NB4 (cell line): ENCODE measurements at places on chromosomes 1 and 21.

DNA sequence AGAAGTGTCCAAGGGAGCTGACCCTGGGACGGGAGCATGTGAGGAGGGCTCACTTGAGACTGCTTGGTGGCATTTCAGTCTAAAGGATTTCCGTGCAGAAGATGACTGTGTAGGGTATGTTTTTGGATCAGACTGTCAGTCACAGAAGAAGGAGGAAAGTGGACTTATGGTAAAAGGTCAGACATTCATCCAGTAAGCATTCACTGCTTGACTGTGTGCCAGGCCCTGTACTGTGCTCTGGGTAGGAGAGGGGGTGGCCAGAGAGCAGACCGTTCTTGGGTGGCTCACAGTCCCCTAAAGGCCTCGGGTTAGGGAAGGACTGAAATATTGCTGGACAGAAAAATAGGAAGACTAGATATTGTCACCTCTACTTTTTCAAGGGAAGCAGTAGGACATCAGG, 2.1 kb upstream of the SERINC2 start:
- no peak for DNase-seq

DNA sequence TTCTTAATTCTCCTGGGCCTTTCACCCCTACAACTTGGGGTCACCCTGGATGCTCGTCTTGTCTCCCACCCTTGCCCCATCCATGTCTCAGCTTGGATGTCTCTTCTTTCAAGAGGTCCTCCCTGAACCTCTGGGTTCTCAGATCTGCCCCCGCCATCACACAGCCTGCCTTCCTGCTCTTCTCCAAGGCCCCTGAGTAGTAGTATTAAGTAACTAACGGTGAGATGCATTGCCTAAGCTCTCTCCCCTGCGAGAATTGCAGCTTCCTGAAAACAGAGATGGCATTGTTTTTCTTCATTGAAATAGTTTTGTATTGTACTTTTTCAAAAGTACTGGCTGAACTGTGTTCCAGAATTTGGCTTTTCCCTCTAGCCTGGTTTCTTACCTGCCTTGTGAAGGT, 16.0 kb downstream of the MIIP start:
- peak; percentile 80 for DNase-seq

DNA sequence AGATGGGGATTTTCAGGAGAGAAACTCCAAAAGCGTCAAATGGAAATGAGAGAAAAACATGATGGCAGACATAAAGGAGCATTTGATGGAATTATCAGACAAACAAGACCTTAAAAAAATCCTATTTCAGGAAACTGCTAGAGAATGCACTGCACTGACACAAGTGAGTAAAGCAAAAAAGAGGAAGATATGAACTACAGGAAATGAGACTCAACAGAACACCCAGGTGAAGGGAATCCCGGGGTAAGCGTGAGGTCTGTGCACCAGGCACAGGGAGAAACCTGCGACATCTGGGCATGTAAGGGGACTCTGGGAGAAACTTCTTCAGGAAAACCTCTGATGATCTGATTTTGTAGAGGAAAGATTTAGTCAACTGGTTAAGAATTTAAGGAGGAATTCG, 2.8 kb downstream of the TARBP1 start:
- DNase-seq: peak; percentile 58

- no peak for DNase-seq
These were observed 306.0 kb upstream of the KAZN start for GRCh38 chr1:14292520-14292919.

- DNase-seq: peak; percentile 72
These were observed 4.5 kb downstream of the AIM2 start for GRCh38 chr1:159071970-159072582.

GRCh38 chr1:43493661-43494450, 36.8 kb upstream of the PTPRF start:
- DNase-seq: no peak

DNA sequence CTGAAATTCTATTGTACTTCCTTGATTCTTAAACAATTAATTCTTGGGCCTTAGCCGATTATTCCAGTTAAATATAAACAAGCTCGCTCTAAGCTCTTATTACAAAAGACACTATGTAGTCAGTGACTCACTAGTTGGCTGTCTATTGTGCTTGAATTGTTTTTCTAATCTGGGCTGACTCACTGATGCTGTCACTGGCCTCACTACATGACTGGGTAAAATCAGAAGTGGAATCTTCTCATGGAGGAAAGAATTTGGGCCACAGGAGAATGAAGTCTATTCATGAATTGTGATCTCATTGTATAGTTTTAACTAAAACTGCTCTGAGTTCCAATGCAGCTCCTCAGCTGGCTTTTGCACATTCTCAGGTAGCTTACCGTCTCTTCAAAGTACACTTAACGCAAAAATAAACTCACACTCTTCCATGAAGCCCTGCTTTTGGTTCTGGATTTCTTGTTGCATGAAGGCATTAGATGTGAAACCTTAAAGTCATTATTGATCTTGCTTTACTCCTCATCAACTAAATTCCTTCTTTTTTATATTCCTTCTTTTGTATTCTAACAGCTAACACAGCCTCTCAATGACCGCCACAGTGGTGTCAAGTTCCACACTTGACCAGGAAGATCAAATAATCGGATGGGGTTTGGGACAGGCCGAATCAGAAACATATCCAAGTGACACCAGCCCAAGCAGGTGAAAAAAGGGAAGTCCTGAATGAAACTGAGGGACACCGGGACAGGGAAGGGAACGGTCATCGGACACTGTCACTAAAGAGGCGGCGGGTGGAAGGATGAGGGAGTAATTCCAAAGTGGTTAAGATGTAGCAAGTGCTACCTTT, 80.9 kb upstream of the LBR start:
- DNase-seq: peak; percentile 38

DNA sequence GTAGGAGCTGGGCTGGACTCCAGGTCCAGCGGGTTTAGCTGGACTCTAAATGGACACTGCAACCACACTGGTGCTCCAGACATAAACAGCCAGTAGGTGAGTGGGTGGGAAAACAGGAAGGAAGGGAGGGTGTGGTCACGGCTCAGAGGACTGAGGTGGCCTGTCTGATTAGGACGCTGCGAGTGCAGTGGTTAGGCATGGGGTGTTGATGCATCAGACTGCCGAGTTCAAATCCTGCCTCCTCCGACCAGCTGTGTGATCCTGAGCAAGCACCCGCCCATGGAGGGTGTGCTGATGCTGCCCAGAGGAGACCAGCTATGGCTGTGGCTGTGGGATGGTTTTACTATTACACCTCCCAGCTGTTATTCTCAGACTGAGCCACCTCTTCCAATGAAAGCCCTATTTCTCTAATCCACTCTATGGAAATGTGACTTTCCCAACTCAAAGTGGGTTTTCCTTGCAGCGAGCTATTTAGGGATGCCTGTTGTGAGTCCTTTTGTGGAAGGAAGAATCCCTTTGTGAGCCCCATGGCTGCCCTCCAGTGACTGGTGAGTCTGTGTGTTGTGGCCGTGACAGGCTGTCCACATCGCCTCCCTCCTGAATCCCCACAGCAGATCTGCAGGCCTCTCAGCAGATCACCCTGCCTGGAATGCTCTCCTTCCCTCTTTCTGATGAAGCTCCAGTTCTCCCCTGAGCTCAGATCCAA, 56.6 kb upstream of the EDN2 start:
- peak; percentile 44 for DNase-seq

DNA sequence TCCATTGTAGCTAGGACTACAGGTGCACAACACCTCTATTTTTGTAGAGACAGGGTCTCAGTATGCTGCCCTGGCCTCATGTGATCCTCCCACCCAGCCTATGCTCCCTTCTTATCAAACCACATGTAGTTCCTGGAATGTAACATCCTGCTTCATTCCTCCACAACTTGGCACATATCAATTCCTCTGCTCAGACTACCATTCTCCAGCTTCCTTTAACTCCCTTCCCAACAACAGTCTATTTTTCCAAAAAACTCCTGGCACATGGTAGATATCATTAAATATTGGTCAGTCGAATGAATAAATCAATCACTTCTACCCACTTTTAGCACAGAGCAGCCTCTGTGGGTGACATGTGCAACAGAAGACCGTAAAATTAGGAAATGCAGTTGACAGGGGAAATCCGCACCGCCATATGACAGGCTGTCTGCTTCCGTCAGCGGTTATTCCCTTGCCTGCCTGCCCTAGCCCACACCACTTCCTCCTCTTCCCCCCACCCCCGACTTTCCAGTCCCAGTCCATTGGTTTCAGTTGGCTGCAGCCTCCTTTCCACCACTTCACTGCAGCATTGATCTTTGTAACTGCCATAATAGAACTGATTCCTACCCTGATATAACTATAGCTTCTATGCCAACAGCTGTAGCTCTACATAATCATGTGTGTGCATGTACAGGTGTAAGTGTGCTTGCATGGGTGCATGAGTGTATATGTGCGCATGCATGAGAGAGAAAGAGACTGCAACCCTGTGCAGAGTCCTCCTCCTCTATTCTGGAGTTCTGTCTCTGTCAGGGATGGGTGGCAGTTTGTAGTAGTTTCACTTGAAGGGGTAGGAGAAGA, 6.8 kb upstream of the AKR1A1 start:
- peak; percentile 90 for DNase-seq

GRCh38 chr1:243917177-243917862, 67.3 kb upstream of the AKT3 start:
- DNase-seq: peak; percentile 44

GRCh38 chr1:25572708-25573590, 29.5 kb downstream of the LDLRAP1 start:
- DNase-seq: peak; percentile 57

GRCh38 chr1:203572134-203572625, 54.5 kb upstream of the ATP2B4 start:
- no peak for DNase-seq

GRCh38 chr1:186473047-186473446, 12.1 kb upstream of the PDC start:
- DNase-seq: no peak

- DNase-seq: peak; percentile 53
These were observed 21.5 kb downstream of the NDUFS5 start for GRCh38 chr1:39047374-39048229.
